ENCODE measurements at places on chromosomes 16 and 17. TPM values are rescaled to one million over a fixed set of nuclear protein-coding genes. Genes with fewer than 3 reads are reported as not detected.

- H3K36me3 ChIP-seq = no peaks in the 10 kb centered on the region
- no peak for DNase-seq
- no peaks in the 10 kb centered on the region for H3K27me3 ChIP-seq
- no peak overlapping the region for H3K4me3 ChIP-seq
- no peak overlapping the region for H3K27ac ChIP-seq
Observed at GRCh38 chr17:17647524-17648178, 33.6 kb upstream of the RAI1 start.

- H3K36me3 ChIP-seq = no peaks in the 10 kb centered on the region
- H3K27ac ChIP-seq = no peak overlapping the region
- no peak overlapping the region for H3K4me3 ChIP-seq
Observed at GRCh38 chr17:33057564-33057963, 65.9 kb downstream of the SPACA3 start.

KRT17 gene
- total RNA-seq = 0.50 TPM

P2RX5 gene
- 15.5 TPM for total RNA-seq
